ENCODE measurements at places on chromosomes 2 and 18.

- no peak for DNase-seq
Measured at GRCh38 chr2:3467654-3468053, 51.7 kb downstream of the ADI1 start.

GRCh38 chr2:29613792-29614266, 307.6 kb downstream of the ALK start:
- DNase-seq = no peak

DNA sequence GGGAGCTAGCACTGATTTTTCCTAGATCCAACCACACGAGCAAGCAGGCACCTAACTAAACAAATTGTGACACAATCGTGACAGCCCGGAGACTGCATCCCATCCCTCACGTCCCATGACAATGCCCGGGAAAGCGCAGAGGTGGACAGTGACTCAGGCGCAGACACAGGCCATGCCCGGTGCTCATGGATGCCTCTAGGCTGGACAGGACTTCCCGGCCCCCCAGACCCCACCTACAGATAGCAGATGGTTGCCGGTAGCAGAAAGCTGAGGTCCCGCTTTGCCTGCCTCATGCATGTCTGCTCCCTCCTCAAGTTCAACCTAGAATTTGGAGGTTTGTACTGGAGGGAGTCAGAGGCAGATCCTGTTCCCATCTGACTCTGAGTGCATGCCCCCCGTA, 81.0 kb downstream of the TPO start:
- DNase-seq = no peak

DNA sequence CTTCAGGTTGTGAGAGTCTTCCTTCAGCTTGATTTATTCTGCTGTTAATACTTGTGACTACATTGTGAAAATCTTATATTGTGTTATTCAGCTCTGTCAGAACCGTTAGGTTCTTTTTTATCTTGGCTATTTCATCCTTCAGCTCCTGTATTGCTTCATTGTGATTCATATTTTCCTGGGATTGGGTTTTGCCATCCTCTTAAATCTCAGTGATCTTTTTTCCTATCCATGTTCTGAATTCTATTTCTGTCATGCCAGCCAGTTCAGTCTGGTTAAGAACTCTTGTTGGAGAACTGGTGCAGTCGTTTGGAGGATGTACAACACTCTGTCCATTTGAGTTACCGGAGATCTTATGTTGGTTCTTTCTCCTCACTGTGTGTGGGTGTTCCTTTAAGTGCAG, 19.1 kb downstream of the MSTN start:
- DNase-seq = no peak

GRCh38 chr2:150459281-150459680, 28.2 kb downstream of the RND3 start:
- no peak for DNase-seq

Measured in renal pelvis (tissue), 12 donors.